ENCODE measurements at places on chromosomes 5 and 9. TPM values are rescaled to one million over a fixed set of nuclear protein-coding genes. Genes with fewer than 3 reads are reported as not detected.

DNA sequence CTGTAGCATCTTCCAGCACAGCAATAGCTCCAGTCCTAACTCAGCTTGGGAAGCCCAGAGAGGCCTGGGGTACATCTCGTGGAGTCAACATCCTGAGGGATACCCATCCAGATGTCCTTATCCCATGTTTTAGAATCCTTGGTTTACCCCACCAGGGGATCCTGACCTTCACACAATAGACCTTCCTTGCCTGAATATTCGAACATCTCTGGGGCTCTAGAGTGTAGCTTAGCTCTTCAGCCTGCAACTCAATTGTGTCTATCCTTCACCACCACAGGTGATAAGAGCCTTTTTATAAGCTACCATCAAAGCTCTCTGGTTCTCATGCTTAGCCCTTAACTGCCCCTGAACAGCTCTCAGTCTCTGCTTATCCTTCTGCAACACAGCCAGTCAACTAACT, 7.5 kb upstream of the RALGPS1 start:
- no peak for DNase-seq

GRCh38 chr9:84371737-84372136, 31.2 kb upstream of the SLC28A3 start:
- DNase-seq = no peak

The FGF1 gene
- 1.7 TPM for total RNA-seq

DNA sequence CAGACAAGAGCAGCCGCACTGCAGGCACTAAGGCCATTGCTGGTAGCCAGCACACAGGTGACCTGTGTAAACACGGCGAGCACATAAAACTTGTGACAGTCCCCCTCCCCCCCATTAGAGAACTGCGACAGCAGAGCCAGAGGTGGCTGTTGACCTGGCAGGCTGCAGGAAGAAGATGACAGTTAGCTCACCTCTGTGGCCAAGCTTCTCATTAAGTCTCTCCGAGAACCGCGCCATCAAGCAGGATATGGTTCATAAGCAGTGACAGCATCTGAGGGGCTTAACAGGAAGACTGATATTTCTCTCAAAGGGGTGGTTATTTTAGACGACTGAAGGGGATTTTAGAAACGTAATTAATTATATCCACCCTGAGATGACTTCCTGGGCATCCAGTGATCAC, 5.2 kb downstream of the SURF4 start:
- no peak for DNase-seq

The PLAC8L1 gene
- not detected for total RNA-seq

- DNase-seq = no peak
Observed at GRCh38 chr5:34499001-34499734, 157.0 kb upstream of the RAI14 start.

DNA sequence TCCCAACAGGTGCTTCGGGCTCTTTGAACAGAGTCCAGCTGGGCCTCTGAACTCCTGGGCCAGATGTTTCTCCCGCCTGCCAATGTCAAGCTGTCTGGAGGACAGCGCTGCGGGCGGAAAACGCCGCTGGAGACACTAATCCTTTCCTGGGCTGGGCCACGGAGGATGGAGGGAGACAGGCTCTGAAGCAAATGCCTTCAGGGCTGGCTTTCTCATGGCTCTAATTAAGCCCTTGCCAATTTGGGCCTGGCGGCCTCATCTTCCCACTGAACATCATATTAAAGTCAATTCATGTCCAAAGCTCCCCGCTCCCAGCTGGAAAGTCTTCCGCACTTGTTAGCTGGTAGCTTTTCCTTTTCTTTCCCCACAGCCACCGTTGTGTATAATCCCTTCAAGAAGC, 72.7 kb downstream of the NTNG2 start:
- DNase-seq = no peak

DNA sequence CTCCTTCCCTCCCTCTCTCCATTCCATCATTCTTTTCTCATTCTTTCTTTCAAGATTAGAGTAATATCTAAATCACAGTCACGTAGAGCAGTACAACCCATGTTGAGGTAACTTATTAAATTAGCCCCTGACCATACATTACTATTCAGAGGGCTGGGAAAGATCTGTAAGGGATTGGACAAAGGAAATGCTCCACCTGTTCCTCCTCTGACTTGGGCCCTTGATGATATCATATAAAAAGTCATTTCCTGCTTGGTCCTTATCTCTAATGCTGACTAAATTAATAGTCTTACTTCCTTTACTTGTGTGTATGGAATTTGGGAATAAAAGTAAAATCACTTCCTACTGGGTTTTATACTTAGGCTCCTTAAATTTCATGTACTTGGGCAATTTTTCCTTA, 40.8 kb downstream of the SNX18 start:
- no peak for DNase-seq

The LRRC70 gene
- 2.5 TPM for total RNA-seq

GRCh38 chr5:31470608-31471007, 61.3 kb downstream of the DROSHA start:
- no peak for DNase-seq

DNA sequence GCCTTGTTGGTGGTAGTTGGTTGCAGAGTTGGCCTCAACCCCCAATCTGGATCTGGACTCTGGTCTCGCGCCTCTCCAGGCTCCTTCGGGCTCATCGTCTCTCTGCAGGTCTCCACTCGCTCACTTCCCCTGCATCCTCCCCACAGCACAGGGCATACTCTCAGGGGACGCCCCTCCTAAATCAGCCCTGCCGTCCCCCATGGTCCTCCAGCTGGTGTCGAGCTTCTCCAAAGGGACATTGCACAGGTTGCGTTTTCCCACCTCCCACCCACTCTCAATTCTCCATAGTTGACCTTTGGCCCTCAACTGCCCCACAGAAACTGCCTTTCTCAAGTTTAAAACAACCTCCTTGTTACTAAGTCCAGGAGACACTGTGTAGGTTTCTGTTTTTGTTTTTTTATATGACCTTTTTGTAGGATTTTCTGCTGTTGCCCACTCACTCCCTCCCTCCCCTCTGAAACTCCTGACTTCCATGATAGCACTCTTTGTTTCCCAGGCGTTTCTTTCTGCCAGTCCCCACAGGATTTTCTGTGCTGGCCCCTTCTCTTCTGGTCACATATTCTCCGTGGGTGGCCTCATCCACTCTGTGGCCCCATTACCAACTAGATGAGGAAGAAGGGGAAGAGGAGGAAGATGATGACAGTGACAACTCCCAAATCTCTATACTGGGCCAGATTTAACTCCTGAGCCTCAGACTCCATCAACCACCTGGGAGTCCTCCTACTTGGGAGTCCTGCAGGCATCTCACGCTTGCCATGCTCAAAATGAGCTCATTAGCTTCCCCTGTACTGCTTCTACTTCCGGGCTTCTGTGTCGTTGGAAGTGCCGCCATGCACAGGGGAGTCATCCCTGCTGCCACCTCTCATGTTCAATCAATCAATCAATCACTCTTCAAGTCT, 50.3 kb downstream of the ALG2 start:
- peak; percentile 64 for DNase-seq

The CEL gene
- 0.42 TPM for total RNA-seq

- no peak for DNase-seq
Observed at GRCh38 chr9:15248081-15248480, 58.9 kb downstream of the TTC39B start.

The GRXCR2 gene
- not detected for total RNA-seq

The PPP6C gene
- 38.4 TPM for total RNA-seq

GRCh38 chr5:74409712-74410111, 230.8 kb downstream of the ENC1 start:
- peak; percentile 42 for DNase-seq

DNA sequence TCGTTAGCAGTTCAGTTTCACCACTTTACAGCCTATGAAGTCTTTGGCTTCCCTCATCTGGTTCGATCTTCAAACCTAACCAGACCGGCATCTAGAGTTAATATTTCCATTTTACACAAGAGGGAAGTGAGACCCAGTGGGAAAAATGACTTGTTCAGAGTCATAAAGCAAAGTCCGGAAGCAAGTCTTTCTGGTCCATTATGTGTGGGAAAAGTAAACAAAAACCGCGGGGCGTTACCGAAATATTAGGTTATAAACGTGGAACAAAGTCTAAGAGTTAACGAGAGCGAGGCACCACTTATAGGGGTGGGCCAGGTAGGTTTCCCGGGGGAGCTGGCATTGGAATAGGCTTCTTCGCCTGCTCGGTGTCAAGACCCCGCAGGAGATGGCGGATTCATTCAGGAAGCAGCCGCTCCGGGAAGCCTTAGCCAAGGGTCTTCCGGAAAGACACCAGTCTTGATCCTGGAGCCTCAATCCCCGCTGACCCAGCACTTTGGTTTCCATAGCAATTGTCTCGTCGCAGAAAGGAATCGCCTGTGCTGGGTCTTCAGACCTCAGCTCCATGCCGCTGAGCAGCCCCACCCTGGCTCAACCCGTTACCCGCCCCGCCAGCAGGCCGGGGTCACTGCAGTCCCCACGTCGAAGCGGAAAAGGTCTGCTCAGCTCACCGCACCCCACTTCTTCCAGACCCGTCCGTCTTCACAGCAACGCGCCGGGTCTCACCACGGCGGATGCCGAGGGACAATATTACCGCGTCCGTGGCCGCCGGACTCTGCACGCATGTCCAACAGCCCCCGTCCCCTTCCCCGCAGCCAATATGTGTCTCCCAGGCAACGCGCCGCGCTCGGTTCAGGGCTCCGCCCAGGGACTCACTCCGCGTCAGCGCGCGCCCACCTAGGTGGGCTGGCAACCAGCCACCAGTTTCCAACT, at the start of gene C5orf52:
Gene C5orf52 (plus strand): TSS at position 872 of the 930 bp plus-strand sequence. CDS start 82 bp downstream, outside the sequence.
- DNase-seq = peak; percentile 88

DNA sequence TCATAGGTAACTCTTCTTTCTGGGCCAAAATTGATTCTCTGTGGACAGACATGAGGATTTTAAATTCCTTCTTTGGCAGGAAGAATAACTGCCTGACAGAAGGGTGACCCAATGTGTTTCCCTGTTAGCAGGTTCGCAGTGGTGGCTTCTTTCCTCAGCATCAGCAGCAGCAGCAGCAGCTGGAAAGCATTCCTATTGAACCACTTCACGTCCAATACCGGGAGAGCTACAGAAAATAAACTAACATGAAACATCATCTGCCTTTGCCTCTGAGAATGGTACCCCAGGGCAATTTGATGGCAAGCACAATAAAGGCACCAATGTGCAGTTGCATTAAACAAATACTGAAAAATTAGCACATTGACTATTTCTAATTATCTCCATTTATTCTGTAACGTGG, 214.5 kb downstream of the TMEM167A start:
- DNase-seq = no peak

DNA sequence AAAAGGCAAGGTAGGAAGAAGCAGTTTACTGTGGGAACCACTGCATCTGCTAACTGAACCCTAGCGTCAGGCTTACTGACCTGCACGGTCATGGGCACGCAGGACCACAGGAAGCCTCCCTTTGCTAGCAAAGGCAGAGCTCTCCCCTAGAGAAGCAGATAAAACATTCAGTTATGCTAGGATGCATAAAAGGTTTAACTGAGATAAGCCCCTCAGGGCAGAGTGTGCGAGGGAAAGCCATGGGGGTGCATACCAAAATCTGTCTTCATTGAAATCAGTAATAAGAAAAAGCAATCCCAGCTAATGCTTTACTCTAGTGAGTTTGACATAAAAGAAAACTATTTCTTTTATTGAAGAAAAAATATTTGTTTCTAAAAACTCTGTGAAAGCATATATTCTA, 2403.7 kb upstream of the C9orf72 start:
- no peak for DNase-seq

The BAAT gene
- total RNA-seq = not detected

- DNase-seq = peak; percentile 83
Observed at GRCh38 chr5:74252044-74252443, 388.5 kb downstream of the ENC1 start.

DNA sequence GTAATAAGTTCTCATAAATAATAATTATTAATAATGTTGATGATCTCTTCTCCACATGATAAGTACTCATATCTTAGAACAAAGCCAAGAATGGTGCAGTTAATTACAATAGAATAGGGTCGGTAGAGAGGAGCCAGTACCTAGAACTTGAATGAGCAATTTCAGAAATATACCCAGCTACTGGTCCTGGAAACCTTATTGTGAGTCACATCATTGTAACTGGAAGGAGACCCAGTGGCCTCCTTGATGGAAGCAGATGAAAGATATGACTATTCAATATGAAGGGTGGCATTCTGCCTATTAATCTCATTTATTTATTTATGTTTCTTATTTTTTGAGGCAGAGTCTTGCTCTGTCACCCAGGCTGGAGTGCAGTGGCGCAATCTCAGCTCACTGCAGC, 37.7 kb upstream of the SHOC1 start:
- DNase-seq = no peak

DNA sequence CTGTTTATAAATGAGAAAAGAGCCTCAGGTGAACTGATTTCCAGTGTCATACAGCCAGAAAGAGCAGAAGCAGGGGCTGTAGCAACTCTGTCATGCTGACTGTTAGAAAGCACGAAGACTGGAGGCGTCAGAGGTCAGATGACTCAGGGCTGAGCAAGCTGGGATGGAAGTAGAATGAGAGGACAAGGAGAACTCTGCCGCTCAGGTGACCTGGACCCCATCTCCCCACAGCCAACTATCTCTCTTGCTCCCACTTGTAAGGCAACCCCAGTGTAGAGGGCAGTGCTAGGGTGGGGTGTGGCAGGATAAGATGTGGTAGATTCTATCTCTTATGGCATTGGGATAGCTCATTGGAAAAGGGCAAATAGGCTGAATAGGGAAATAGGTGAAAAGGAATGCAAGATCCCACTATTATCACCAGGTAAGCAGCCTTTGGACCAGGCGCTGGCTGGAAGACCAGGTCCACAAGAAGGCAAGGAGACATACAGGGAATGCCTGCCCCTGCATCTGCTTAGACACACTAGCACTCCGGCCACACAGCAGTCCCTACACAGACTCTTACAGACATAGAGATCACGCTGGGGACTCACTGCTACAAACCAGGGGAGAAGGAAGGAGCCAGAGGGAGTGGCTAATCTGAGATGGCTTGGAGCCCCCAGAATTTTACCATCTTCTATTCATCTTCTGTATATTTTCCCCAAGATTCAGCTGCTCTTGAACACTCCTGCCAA, 21.2 kb upstream of the LOX start:
- DNase-seq = no peak

The JAKMIP2 gene
- 0.91 TPM for total RNA-seq
